ENCODE measurements at places on chromosomes 12 and 14.
A peak's percentile ranks its signal among the peaks of the same experiment; 100 is the strongest.

DNA sequence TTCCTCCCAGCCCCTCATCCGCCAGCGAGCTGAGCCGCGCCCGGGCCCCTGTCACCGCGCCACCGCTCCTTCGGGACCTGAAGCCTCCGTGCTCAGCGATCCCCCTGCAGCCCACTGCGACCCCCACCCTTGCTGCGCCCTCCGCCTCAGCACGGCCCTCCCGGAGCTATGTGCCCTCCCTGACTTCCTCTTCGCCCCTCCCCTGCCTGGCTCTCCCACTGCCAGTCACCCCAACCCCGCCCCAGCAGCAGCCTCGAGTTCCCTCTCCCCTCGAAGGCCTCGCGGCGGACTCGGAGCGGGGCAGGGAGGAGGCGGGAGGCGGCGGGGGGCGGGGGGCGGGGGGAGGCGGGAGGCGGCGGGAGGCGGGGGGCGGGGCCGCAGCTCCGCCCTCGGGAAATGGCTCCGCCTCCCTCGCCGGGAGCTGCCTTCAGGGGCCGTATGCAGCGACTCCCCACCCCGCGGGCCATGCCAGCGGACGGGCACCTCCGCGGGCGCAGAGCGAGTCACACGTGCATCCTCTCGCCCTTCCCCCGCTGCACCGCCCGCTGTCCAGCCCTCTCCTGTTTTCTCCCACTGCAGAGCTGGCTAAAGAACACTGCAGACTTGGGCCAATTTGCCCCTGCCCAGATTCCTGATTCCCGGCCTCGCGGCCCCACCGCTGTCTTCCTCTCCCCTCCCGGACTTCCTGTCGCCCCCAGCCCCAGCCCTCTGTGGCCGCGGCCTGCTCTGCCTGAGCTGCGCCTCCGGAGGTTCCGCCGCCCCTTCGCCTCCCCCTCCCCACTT is 29.1 kb upstream of the ADIPOR2 start:
- H3K4me3 ChIP-seq, result peak overlapping the region; percentile 76
- peak; percentile 82 for DNase-seq
- H3K27ac ChIP-seq, result peak overlapping the region; percentile 58
- no peaks in the 10 kb centered on the region for H3K36me3 ChIP-seq

- no peaks in the 10 kb centered on the region for H3K4me1 ChIP-seq
- no peak for DNase-seq
- no peak overlapping the region for H3K4me3 ChIP-seq
- H3K36me3 ChIP-seq, result no peaks in the 10 kb centered on the region
These were observed 157.3 kb downstream of the BCAT1 start for GRCh38 chr12:24791622-24792021.

GRCh38 chr12:121114806-121115205 is 17.9 kb upstream of the P2RX7 start:
- H3K27ac ChIP-seq, result no peak overlapping the region
- no peaks in the 10 kb centered on the region for H3K27me3 ChIP-seq
- no peak for DNase-seq
- H3K4me3 ChIP-seq, result no peak overlapping the region
- H3K36me3 ChIP-seq, result no peaks in the 10 kb centered on the region

- DNase-seq, result no peak
- H3K36me3 ChIP-seq, result no peaks in the 10 kb centered on the region
- H3K4me1 ChIP-seq, result no peaks in the 10 kb centered on the region
- no peak overlapping the region for H3K27ac ChIP-seq
- H3K4me3 ChIP-seq, result no peak overlapping the region
These were observed 15.0 kb upstream of the MAPKAPK5 start for GRCh38 chr12:111826992-111827391.

DNA sequence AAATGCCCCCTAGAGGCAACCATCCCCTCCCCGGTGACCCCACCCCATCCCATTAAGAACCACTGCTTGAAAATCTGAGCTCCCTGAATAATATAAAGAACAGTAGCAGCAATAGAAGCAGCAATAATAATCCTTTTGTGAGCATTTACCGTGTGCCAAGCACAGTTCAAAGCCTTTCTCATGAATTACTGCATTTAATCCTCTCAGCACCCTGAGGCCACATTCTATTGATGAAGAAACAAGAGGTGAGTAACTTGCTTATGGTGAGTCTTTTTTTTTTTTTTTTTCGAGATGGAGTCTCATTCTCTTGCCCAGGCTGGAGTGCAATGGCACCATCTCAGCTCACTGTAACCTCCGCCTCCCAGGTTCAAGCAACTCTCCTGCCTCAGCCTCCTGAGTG is 65.0 kb downstream of the KCNK10 start:
- H3K27ac ChIP-seq, result no peak overlapping the region
- DNase-seq, result no peak
- H3K4me3 ChIP-seq, result no peak overlapping the region
- H3K36me3 ChIP-seq, result no peaks in the 10 kb centered on the region

DNA sequence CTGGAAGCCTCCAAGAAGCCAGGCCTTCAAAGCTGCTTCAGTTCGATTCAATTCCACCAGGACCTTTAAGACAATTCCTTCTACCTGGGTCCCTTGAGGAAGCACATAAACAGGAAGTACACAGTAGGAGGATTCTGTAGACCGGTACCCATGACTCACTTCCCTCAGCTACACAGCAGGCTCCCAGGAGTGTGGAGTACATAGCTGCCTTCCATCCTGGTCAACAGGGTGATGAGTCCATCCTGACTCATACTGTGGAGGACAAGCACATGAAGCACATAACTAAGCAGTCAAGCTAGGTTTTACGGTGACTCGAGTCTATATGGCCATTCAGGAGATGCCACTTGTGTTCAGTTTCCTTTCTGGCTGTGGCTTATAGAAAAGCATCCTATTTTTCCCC is 197.6 kb upstream of the RBM19 start:
- peaks cover 19% of the 10 kb centered on the region for H3K27me3 ChIP-seq
- H3K4me1 ChIP-seq, result no peaks in the 10 kb centered on the region
- no peak overlapping the region for H3K27ac ChIP-seq

DNA sequence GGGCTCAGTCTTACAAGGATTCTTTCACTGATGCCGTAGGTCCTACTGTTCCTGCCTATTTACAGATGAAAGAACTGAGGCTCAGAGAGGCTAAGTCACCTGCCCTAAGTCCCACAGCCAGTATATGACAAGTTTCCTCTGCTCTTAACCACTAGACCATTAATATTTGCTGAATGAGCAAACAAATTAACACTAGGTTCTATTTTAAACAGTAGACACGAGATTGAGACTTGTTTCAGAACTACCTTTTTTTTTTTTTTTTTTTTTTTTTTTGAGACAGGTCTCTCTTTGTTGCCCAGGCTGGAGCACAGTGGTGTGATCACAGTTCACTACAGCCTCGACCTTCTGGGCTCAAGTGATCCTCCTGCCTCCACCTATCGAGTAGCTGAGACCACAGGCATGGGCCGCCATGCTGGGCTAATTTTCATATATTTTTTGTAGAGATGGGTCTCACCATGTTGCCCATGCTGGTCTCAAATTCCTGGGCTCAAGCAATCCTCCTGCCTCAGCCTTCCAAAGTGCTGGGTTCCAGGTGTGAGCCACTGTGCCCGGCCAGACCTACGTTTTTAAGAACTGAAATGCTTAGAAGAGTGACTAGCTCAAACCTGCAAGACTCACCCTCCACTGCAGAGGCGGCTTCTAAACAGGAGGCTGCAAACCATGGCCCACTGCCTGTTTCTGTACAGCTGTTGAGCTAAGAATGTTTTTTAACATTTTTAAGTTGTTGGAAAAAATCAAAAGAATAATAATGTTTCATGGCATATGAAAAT is 12.9 kb downstream of the SYNE3 start:
- H3K36me3 ChIP-seq, result peaks cover 5% of the 10 kb centered on the region
- H3K4me3 ChIP-seq, result no peak overlapping the region
- H3K4me1 ChIP-seq, result peaks cover 26% of the 10 kb centered on the region
- DNase-seq, result no peak

DNA sequence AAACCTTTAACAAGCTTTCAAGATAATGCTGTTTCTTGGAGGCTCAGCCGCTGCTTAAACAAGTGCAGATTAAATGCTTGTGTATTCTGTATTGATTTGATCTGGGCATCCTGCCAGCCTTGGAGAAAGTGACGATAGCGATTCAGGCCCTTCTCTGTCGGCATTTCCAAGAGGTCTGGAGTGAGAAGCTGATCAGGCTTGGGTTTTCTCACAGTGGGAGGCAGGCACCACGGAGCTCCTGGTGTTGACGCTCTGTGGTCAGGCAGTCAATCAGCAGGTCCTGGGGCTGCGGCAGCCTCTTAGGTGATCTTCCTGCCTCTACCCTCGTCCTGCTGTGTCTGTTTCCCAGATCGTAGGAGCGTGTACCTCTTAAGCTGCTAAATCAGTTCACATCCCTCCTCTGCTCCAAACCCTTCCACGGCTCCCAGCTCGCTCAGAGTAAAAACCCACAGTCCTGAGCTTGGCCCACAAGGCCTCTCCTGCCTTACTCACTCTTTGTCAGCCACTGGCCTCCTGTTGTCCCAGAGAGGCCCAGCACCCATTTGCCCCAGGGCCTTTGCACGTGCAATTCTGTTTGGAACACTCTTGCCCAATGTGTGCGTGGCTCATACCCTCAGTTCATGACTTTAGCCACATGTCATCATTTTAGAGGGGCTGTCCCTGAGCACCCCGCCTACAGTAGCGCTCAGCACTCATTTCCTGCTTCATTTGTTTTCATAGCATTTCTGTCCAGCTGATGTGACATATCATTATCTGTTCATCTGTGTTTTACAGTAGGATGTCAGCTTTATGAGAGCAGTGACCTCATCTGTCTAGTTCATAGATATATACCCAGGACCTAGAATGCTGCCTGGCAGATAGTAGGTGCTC is 155.4 kb downstream of the AACS start:
- peaks cover 8% of the 10 kb centered on the region for H3K27me3 ChIP-seq
- no peak for DNase-seq
- no peak overlapping the region for H3K27ac ChIP-seq
- peaks cover 1% of the 10 kb centered on the region for H3K4me1 ChIP-seq
- H3K4me3 ChIP-seq, result no peak overlapping the region

GRCh38 chr14:96167224-96168148 is 37.2 kb upstream of the BDKRB2 start:
- no peaks in the 10 kb centered on the region for H3K4me1 ChIP-seq
- no peak for DNase-seq
- H3K27ac ChIP-seq, result no peak overlapping the region
- H3K36me3 ChIP-seq, result no peaks in the 10 kb centered on the region

DNA sequence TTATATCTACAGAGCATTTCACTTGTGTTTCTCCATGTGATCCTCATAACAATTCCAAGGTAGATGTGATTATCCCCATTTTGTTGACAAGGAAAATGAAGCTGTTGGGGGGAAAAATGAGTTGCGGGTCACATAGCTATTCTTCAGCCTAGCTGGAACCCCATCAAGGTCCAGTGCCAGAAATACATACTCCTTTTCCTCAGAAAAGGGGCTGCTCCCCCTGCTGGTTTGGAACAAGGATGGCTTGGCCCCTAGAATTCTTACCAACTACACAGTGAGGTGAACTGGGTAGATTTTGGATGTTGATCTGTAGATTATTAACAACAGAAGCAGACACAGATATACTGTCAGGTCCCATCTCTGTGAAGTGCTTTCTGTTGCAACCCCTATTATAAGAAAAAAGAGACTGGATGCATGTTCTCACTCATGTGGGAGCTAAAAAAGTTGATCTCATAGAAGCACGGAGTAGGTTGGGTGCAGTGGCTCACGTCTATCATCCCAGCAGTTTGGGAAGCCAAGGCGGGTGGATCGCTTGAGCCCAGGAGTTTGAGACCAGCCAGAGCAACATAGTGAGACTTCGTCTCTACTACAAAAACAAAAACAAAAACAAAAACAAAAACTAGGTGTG is 8.9 kb downstream of the IKZF4 start:
- H3K27ac ChIP-seq, result peak overlapping the region; percentile 1
- H3K36me3 ChIP-seq, result peaks cover 7% of the 10 kb centered on the region
- DNase-seq, result peak; percentile 73
- H3K4me1 ChIP-seq, result peaks cover 10% of the 10 kb centered on the region
- H3K4me3 ChIP-seq, result no peak overlapping the region

- no peak for DNase-seq
- no peaks in the 10 kb centered on the region for H3K27me3 ChIP-seq
- H3K4me1 ChIP-seq, result peaks cover 41% of the 10 kb centered on the region
- no peak overlapping the region for H3K4me3 ChIP-seq
These were observed 231.5 kb downstream of the MED13L start for GRCh38 chr12:116046039-116046438.

DNA sequence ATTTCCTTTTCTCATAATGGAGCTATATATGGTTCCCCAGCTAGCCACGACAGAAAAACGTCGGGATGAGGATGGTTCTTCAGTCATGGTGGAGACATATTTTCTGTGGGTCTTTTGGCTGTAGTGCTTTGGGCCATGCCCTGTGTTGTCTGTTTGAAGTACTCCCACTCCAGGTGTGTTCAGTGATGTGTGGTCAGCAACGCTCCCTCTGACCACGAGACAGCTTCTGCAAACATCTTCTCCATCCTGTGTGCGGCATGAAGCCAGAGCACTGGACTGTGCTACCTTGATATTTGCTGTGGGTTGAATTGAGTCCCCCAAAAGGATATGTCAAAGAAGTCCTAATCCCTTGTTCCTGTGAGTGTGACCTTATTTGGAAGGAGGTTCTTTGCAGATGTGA is 931.2 kb downstream of the NRXN3 start:
- H3K27me3 ChIP-seq, result no peaks in the 10 kb centered on the region
- H3K4me1 ChIP-seq, result no peaks in the 10 kb centered on the region
- no peak overlapping the region for H3K4me3 ChIP-seq
- no peak for DNase-seq

DNA sequence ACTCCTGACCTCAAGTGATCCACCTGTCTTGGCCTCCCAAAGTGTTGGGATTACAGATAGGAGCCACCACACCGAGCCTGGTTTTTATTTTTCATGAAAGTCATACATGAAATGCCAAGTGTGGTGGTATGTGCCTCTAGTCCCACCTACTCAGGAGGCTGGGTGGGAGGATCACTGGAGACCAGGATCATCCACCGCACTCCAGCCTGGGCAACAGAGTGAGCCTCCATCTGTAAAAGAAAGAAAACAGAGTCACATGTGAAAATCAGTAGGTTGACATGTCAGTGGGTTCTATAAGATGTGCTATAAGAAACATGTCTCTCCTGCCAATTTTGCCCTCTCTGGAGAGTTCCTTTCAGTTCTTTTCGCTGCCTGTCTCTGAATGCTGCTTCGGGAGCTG is 28.2 kb downstream of the ANKRD9 start:
- DNase-seq, result no peak
- H3K4me1 ChIP-seq, result peaks cover 8% of the 10 kb centered on the region
- H3K4me3 ChIP-seq, result no peak overlapping the region

- peaks cover 12% of the 10 kb centered on the region for H3K4me1 ChIP-seq
- no peaks in the 10 kb centered on the region for H3K27me3 ChIP-seq
- no peak overlapping the region for H3K4me3 ChIP-seq
These were observed 32.7 kb downstream of the KDM5A start for GRCh38 chr12:356276-356988.

DNA sequence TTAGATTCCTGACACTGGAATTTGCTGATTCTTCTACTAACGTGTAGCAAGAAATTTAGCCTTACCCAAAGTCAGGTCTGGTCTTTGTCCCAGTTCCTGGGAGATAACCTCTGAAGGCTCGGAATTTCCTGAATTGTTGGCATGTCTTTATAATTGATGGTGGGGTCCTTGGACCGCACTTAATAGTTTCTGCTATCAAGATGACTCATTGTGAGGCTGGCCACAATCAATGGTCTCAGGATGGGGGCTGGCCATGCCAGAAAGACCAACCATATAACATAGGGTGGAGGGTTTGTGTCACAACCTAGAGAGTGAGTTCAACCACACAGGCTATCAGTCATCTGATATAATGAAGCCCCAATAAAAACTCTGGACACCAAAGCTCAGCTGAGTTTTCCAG is 259.7 kb downstream of the DAD1 start:
- H3K4me3 ChIP-seq, result no peak overlapping the region
- H3K36me3 ChIP-seq, result peaks cover 2% of the 10 kb centered on the region
- H3K27ac ChIP-seq, result no peak overlapping the region
- no peaks in the 10 kb centered on the region for H3K27me3 ChIP-seq
- DNase-seq, result no peak

- H3K27me3 ChIP-seq, result peaks cover 58% of the 10 kb centered on the region
- H3K4me3 ChIP-seq, result no peak overlapping the region
- H3K27ac ChIP-seq, result no peak overlapping the region
These were observed 8.5 kb downstream of the FOXG1 start for GRCh38 chr14:28774764-28775735.

Measured in naive thymus-derived CD8-positive, alpha-beta T cell (primary cell).